ENCODE measurements at places on chromosomes 1 and 21. TPM values are rescaled to one million over a fixed set of nuclear protein-coding genes. Genes with fewer than 3 reads are reported as not detected.
A peak's percentile ranks its signal among the peaks of the same experiment; 100 is the strongest.

The SIK1 gene
- 2.6 TPM for total RNA-seq

The ZBTB17 gene
- total RNA-seq, result 75.6 TPM

The CD2 gene
- 71.4 TPM for total RNA-seq

The IQCC gene
- total RNA-seq, result 1.7 TPM

The FCGR1A gene
- 0.93 TPM for total RNA-seq

The SHE gene
- total RNA-seq, result 0.19 TPM

The DISP3 gene
- total RNA-seq, result 0.81 TPM

The CNKSR1 gene
- not detected for total RNA-seq

The KRTAP20-2 gene
- total RNA-seq, result not detected

- peak overlapping the region; percentile 34 for H3K4me3 ChIP-seq
- no peaks in the 10 kb centered on the region for H3K27me3 ChIP-seq
- H3K4me1 ChIP-seq, result peaks cover 43% of the 10 kb centered on the region
Measured at GRCh38 chr1:150161747-150162581, 12.2 kb downstream of the PLEKHO1 start.

GRCh38 chr1:187477103-187477502, 648.4 kb downstream of the PLA2G4A start:
- no peaks in the 10 kb centered on the region for H3K27me3 ChIP-seq
- H3K4me1 ChIP-seq, result no peaks in the 10 kb centered on the region
- DNase-seq, result no peak
- peaks cover 5% of the 10 kb centered on the region for H3K36me3 ChIP-seq

DNA sequence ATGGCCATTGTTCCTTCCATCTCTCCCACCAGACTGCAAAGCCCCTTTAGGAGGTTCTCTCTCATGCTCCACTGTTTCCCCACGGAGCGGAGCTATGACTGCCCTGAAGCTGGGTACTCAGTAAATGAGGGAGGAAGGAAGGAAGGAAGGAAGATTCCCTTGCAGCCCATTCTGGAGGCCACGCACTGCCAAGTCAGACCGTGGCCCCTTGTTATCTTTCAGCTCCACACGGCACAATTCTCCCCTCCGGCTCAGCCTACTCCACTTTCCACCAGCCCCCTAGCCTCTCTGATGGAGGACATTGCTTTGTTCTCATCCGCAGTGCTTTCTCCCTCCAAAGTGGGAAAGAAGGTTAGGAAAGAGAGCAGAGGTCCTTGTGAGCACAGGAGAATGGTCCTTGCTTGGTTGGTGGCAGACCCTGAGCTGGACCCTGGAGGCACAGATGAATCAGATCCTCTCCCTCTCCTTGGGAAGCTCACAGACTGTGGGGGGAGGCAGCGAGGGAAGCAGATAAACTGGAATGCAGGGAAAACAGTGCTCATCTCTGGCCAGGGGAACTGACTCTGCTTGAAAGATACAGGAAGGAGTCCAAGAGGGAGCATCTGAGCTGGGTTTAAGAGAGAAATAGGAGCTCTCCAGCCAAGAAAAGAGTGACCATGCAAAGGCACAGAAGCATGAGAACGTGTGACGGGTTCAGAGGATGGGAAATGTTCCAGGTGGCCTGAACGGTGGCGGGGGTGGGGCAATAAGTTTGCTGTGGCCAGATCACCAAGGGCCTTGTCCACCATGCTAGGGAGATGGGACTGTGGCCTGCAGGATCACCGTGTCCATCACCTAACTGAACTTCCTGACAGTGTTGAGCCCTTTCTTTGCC, 52.6 kb downstream of the GLIS1 start:
- H3K4me1 ChIP-seq, result peaks cover 3% of the 10 kb centered on the region
- H3K4me3 ChIP-seq, result no peak overlapping the region
- no peak for DNase-seq

- H3K27me3 ChIP-seq, result no peaks in the 10 kb centered on the region
- no peak for DNase-seq
- H3K4me1 ChIP-seq, result peaks cover 25% of the 10 kb centered on the region
- H3K4me3 ChIP-seq, result peak overlapping the region; percentile 73
- no peak overlapping the region for H3K27ac ChIP-seq
- peaks cover 21% of the 10 kb centered on the region for H3K36me3 ChIP-seq
Measured at GRCh38 chr21:36072453-36073162, 2.8 kb downstream of the CBR1 start.

GRCh38 chr1:181126871-181127587, 38.5 kb downstream of the IER5 start:
- H3K27me3 ChIP-seq, result no peaks in the 10 kb centered on the region
- no peak overlapping the region for H3K4me3 ChIP-seq
- DNase-seq, result no peak
- H3K36me3 ChIP-seq, result no peaks in the 10 kb centered on the region
- H3K27ac ChIP-seq, result no peak overlapping the region

- no peak overlapping the region for H3K27ac ChIP-seq
- no peak overlapping the region for H3K4me3 ChIP-seq
- peaks cover 52% of the 10 kb centered on the region for H3K27me3 ChIP-seq
- no peaks in the 10 kb centered on the region for H3K4me1 ChIP-seq
- no peaks in the 10 kb centered on the region for H3K36me3 ChIP-seq
Measured at GRCh38 chr1:12756273-12756672, 10.3 kb downstream of the CFAP107 start.

- H3K36me3 ChIP-seq, result peaks cover 4% of the 10 kb centered on the region
- peak overlapping the region; percentile 91 for H3K27ac ChIP-seq
- DNase-seq, result peak; percentile 77
- H3K4me1 ChIP-seq, result peaks cover 57% of the 10 kb centered on the region
- peak overlapping the region; percentile 82 for H3K4me3 ChIP-seq
- H3K27me3 ChIP-seq, result no peaks in the 10 kb centered on the region
Measured at GRCh38 chr1:185338719-185339622, 21.9 kb upstream of the IVNS1ABP start.

DNA sequence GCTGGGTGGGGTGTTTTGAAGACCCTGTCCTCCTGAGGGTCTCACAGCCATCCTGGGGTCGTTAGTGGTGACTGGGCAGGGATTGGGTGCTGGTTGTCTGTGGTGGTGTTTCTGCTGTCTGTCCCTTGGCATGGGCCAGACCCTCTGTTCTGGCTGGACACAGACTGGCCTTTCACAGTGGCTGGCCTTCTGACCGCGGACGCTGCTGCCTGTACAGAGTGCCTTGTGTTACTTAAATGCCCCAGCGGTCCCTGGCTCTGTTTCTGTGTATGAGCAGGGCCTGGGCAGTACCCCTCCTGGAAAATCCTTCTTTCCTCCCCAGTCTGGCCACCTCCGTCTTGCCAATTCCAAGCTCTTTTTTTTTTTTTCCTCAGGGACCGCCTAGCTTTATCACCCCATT, 50.9 kb downstream of the SH3BGR start:
- H3K36me3 ChIP-seq, result no peaks in the 10 kb centered on the region
- no peak for DNase-seq
- H3K27me3 ChIP-seq, result peaks cover 3% of the 10 kb centered on the region
- H3K4me3 ChIP-seq, result no peak overlapping the region
- H3K27ac ChIP-seq, result no peak overlapping the region
- H3K4me1 ChIP-seq, result peaks cover 6% of the 10 kb centered on the region

DNA sequence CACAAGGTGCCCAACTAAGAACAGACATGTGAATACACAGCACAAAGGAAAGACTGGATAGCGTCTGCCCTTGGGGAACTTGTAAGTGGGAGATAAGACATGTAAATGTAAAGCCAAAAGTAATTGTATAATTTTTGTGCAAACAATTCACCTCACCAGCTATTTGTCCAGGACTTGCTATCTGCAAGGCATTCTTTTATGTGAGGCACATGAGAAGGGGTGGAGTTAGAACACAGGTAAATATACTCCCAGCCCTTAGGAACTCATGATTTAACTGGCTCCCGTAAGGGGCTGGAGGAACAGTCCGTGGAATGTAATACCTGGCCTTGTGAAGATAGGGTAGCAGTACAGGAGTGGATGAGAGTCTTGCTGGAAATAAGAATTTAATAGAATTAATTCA, 61.3 kb downstream of the CDK18 start:
- peaks cover 4% of the 10 kb centered on the region for H3K4me1 ChIP-seq
- no peak for DNase-seq
- H3K27ac ChIP-seq, result no peak overlapping the region
- H3K4me3 ChIP-seq, result no peak overlapping the region

- H3K4me1 ChIP-seq, result peaks cover 40% of the 10 kb centered on the region
- no peaks in the 10 kb centered on the region for H3K27me3 ChIP-seq
- H3K4me3 ChIP-seq, result peak overlapping the region; percentile 88
- no peak for DNase-seq
Measured at GRCh38 chr1:160204526-160205241, 500 bp upstream of the PEA15 start.

GRCh38 chr1:19453741-19454201, 31.6 kb downstream of the CAPZB start:
- H3K4me3 ChIP-seq, result no peak overlapping the region
- H3K36me3 ChIP-seq, result no peaks in the 10 kb centered on the region
- no peaks in the 10 kb centered on the region for H3K27me3 ChIP-seq
- H3K27ac ChIP-seq, result peak overlapping the region; percentile 38

DNA sequence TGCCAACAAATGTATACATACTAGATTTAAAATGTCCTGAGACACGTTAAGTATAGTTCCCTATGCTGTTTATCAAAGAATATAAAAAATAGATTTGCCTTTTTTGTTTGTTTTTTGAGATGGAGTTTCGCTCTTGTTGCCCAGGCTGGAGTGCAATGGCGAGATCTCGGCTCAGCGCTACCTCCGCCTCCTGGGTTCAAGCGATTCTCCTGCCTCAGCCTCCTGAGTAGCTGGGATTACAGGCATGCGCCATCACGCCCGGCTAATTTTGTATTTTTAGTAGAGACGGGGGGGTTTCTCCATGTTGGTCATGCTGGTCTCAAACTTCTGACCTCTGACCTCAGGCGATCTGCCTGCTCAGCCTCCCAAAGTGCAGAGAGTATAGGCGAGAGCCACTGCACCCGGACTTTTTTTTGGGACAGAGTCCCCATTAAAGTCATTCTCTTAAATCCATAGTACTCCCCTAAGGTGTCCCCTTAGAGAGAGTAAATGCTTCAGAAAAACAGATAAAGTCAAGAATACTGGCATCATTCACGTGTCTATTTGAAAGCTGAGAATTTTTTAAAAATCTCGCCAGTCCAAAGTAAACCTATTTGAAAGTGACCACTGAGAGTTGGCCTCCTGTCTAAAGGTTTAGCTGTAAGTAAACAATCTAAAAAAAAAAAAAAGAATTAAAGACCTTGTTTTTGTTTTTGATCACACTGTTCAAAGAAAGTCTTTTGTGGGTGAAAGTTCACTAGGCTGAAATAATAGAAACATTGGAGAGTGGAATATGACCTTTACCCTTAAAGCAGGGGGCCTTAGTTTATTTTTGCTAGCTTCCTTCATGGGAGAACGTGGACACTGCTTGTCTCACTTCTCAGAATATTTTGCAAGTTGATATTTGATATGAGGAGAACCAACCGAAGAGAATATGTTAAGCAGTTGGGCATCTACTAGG, 48.0 kb upstream of the SLC16A1 start:
- no peaks in the 10 kb centered on the region for H3K27me3 ChIP-seq
- H3K27ac ChIP-seq, result no peak overlapping the region
- H3K4me1 ChIP-seq, result no peaks in the 10 kb centered on the region
- DNase-seq, result no peak
- no peaks in the 10 kb centered on the region for H3K36me3 ChIP-seq

- no peak for DNase-seq
- no peak overlapping the region for H3K27ac ChIP-seq
- no peaks in the 10 kb centered on the region for H3K36me3 ChIP-seq
- H3K4me1 ChIP-seq, result peaks cover 8% of the 10 kb centered on the region
- H3K4me3 ChIP-seq, result no peak overlapping the region
Measured at GRCh38 chr1:198444792-198445191, 95.7 kb downstream of the ATP6V1G3 start.

DNA sequence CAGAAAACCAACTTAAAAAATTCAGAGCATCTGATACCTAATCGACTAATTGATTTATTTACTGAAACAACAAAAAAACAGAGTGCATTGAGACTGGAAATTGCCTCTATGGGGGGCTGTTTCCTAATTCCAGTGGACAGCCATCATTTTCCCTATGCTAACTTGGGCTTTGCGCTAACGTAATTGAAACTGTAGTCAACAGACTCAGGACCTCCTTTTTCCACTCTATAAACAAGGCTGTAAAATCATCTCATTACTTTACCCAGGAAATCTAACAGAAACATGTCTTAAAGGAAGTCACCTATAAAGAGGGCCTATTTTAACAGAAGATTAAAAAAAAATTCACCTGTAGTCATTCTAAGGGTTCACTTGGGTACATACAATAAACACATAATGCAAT, 2.1 kb downstream of the ERG start:
- no peak overlapping the region for H3K27ac ChIP-seq
- DNase-seq, result no peak
- H3K4me1 ChIP-seq, result no peaks in the 10 kb centered on the region
- no peak overlapping the region for H3K4me3 ChIP-seq

DNA sequence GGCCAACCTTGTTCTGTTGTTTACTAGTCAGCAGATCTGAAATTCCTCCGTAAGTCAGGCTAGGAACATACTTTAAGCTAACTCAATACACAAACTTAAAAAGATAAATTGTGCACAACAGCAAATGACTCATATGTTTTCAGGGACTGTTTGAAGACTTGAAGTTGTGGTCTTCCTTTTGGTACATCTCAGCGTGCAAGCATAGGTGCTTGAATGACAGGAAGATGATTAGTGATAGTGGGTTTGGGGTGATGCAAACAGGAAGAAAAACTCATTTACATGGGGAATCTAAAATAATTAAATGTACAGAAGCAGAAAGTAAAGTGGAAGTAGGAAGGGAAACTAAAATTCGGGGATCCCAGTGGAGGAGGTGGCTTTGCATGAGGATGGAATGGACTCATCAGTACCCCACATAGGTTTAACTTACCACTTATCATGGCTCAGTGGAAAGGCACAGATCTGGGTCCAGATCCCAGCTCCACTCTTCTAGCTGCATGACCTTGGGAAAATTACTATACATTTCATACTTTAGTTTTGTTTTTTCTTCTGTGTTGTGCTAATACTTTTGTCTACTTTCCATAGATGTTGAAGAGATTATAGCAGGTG, 122.3 kb downstream of the XCL2 start:
- no peaks in the 10 kb centered on the region for H3K27me3 ChIP-seq
- H3K4me1 ChIP-seq, result peaks cover 24% of the 10 kb centered on the region
- H3K36me3 ChIP-seq, result no peaks in the 10 kb centered on the region
- no peak for DNase-seq
- peak overlapping the region; percentile 57 for H3K4me3 ChIP-seq

- H3K36me3 ChIP-seq, result no peaks in the 10 kb centered on the region
- H3K4me3 ChIP-seq, result no peak overlapping the region
- H3K27me3 ChIP-seq, result peaks cover 35% of the 10 kb centered on the region
- H3K27ac ChIP-seq, result no peak overlapping the region
Measured at GRCh38 chr21:45791562-45792418, 148.3 kb downstream of the PCBP3 start.

All from natural killer cell treated with Interleukin-12 subunit alpha and Interleukin-12 subunit beta and Interleukin-15 and Interleukin-18, amount 100 ng/mL, for 72 hours (primary cell).